ENCODE measurements at places on chromosomes 4 and X. TPM values are rescaled to one million over a fixed set of nuclear protein-coding genes. Genes with fewer than 3 reads are reported as not detected.

TLR10 gene
- not detected for total RNA-seq

GRIA2 gene
- 1.9 TPM for total RNA-seq

SMIM31 gene
- total RNA-seq: not detected

REELD1 gene
- not detected for total RNA-seq

LRRC66 gene
- 0.32 TPM for total RNA-seq

USP17L12 gene
- not detected for total RNA-seq

MAGEA12 gene
- not detected for total RNA-seq

SNCA gene
- total RNA-seq: 3.5 TPM

FDCSP gene
- total RNA-seq: not detected

SPANXA2 gene
- total RNA-seq: not detected

SEC24B gene
- total RNA-seq: 19.9 TPM

C4orf51 gene
- total RNA-seq: not detected

REPS2 gene
- total RNA-seq: 0.43 TPM

RAB41 gene
- not detected for total RNA-seq

GAGE2A gene
- total RNA-seq: not detected

SAP30 gene
- total RNA-seq: 21.2 TPM

PCDH18 gene
- total RNA-seq: 181 TPM

USP27X gene
- total RNA-seq: 2.6 TPM

CFAP47 gene
- not detected for total RNA-seq

CTAG2 gene
- total RNA-seq: not detected

TMSB15A gene
- total RNA-seq: 1.7 TPM
